T-helper 22 cell (primary cell): ENCODE measurements at places on chromosomes 11 and 22.

- DNase-seq, result no peak
These were observed 59.0 kb downstream of the PPP2R1B start for GRCh38 chr11:111707039-111707690.

DNA sequence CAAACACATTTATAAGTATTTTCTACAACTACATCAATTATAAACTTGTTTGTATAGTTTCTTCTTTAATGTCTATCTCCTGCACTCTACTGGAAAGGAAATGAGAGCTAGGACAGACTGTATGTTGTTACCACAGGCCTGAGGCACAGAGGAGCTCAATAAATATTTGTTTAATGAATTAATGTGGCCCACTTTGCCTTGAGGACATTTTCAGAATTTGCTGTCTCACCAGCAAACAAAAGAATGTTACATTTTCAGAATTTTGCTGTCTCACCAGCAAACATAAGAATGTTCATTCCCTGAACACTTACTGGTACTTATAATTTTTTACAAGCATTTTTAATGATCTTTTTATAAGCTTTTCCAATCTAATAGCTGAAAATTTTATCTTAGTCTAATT lies 41.9 kb upstream of the WNT7B start:
- no peak for DNase-seq

DNA sequence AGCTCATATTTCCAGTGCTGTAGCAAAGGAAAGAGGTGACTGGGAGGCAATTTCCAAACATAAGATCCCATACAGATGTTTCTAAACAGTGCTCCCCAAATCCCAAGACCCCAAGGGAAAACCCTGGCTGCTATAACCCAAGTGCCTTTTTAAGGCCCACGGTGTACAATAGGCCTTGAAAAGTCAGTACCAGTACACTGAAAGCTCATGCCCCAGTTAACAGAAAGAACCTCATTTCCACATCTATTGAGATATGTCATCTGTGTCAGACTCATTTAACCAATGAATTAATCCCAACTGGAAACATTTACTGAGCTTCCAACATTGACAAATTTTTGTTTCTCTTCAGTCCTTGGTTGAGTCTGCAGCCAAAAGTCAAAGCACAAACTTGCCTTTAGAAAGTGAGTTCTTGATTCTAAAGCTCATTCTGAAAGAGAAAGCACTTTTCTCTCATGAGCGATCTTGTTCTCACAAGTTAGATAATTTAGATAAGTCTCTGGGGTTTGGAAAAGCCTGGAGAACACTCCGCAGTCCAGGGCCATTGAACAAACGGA lies 239.8 kb upstream of the ARHGAP20 start:
- DNase-seq, result no peak

- DNase-seq, result no peak
These were observed 42.8 kb downstream of the PIWIL3 start for GRCh38 chr22:24731761-24732160.

DNA sequence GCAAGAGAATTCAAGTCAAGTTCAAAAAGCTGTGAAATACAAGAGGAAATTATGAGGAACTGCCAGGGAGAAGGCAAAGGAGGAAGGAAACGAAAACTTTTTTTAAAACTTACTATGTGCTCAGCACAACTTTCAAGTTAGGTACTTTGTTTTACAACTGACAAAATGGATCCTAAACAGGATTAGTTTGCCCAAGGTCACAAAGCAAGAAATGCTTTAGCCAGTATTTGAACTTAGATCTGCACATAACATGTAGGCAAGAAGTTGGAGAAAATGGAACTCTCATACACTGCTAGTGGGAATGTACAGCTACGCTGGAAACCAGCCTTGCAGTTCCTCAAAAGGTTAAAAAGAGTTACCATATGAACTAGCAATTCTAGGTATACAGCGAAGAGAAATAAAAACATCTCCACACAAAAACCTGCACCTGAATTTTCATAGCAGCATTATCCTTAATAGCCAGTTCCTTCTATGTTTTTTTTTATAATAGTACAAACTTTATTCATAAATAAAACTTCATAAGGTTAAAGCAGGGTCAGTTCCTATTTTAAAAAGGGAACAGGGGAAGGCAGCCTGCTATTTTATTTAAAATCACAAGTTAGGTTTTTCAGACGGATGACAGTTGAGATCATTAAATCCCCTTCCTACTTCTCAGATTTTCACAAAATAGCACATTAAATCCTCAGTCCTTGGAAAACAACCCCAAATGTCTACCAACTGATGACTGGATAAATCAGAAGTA lies 19.2 kb downstream of the DDX6 start:
- no peak for DNase-seq

GRCh38 chr11:93747122-93747521 lies 5.7 kb downstream of the C11orf54 start:
- DNase-seq, result no peak

GRCh38 chr11:126113515-126113957 lies 50.9 kb upstream of the CDON start:
- DNase-seq, result no peak
